CD4-positive, alpha-beta T cell treated with Interleukin-6 for 4 hours (primary cell): ENCODE measurements at places on chromosomes 5 and 9.

DNA sequence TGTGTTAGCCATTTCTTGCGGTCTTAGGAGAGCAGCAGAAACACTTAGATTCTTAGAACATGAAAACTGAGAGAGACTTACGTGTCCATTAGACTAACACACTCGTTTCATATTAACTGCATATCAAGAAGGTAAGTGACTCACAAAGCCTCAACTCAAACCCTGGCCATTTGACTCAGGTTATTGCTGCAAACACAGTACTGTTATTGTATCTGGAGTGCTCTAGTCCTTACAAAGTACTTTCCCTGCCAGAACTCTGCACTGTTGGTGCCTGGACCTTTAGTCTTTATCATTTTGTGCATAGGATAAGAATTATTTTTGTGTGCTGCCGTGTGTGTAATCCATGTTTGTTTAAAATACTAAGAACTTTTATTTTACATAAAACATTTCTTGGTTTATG, 155.7 kb downstream of the FBXL7 start:
- DNase-seq: no peak

GRCh38 chr5:102309586-102309985, 13.5 kb upstream of the SLCO4C1 start:
- no peak for DNase-seq

- DNase-seq: no peak
Observed at GRCh38 chr9:73199886-73200285, 48.2 kb downstream of the ANXA1 start.

GRCh38 chr5:55234121-55234700, 803 bp upstream of the CCNO start:
- no peak for DNase-seq
